ENCODE measurements at places on chromosomes 12 and 14.

- no peak for DNase-seq
Measured at GRCh38 chr12:4584281-4584680, 22.3 kb downstream of the DYRK4 start.

DNA sequence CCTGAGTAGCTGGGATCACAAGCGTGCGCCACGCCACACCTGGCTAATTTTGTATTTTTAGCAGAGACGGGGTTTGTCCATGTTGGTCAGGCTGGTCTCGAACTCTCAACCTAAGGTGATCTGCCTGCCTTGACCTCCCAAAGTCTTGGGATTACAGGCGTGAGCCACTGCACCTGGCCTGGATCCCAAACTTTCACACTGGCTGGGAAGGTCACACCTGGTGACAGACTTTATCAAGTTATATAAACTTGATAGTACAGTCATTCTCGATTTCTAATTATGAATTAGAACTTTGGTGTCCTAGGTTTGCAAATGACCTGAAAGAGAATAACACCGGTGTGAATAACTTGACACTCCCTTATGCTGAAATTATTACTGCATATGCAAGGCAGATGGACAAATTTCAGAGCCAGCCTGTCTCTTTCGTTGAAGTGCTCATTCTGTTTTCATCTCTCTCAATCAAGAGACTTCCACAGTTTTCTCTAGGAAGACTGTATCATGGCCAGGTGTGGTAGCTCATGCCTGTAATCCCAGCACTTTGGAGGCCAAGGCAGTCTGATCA is 5.9 kb downstream of the PLBD1 start:
- no peak for DNase-seq

DNA sequence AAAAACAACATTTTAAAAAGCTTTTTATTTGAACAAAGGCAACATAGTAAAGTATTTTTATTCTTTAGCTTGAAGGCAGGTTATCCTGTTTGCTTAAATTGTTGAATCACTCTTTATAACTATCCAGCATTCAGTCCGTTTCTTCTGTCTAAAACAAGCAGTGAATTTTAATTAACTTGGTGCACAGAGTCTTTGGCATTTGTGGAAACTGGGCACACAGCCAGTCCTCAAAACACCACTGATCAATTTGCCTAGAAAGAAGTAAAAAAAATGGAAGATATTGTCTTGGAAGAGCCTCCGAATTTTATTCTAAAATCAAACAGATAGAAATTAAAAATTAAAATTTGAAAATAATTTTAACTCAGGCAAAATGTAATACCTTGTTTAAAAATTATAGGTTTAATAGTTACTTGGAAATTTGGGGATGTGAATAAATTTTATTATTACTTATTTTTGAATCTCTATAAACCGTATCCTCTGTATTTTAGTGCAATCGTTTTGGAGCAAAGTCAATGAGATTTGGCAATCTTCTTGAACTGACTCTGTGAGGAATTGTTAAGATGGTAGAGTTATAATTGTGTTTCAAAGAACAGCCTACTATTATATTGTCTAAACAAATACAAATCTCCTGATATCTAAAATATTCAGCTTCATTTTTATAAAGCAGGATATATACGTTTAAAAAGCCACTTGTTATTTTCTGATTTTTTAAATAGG is 927.0 kb downstream of the SLC16A7 start:
- no peak for DNase-seq

- DNase-seq = no peak
Measured at GRCh38 chr12:58148405-58148804, 207.0 kb downstream of the ATP23 start.

DNA sequence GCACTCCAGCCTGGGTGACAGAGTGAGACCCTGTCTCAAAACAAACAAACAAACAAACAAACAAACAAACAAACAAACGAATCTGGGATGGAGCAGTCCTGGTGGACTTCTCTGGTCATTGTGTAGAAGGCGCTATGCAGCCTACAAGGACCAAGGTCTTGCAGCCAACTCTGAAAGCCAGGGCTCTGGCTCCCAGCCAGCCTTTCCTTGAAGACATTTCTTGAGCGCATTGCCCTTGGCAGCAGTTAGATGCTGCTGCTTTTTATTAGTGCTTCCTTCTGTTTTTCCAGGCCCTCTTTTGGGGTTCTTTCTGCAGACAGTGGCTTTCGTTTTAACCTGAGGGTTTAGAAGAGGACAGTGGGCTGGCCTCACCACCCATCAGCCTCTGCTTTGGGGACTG is 20.2 kb downstream of the CCDC177 start:
- no peak for DNase-seq

DNA sequence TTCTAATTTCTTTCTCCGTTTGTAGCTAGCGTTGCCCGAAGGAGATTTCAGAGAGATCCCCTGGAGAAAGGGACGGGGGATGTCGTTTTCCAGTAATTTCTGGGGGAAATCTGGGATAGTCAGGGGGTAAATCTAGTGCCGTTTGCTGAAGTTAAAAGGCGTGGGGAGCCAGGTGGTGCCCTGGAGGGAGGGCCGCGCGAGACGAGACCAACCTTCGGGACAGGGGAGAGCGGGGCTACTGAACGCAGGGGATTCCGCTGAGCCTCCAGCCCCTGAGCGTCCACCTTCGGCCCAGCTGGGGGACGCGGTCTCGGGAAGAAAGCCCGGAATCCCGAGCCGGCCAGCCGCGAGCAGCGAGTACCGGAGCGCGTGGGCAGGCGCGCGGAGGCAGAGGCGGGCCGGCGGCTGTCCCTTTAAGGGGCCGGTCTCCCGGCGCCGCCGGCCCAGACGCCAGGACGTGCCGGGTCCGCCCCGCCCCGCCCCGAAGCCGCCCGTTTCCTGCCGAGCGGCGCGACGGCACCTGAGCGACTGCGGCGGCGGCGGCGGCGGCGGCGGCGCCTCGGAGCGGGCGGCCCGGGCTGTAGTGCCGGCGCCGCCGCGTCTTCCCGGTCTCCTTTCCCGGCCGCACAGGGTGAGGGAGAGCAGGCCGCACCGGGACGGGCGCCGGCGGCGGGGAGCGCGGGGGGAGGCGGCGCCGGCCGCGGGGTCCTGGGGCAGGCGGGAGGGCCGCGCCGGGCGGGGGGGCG is at the start of gene KTN1:
Gene KTN1, plus strand, starts transcription at position 484 of the 746 bp plus-strand sequence. CDS start 31,842 bp downstream, outside the sequence.
- peak; percentile 77 for DNase-seq

GRCh38 chr14:46686652-46687051 is 35.1 kb upstream of the RPL10L start:
- no peak for DNase-seq

DNA sequence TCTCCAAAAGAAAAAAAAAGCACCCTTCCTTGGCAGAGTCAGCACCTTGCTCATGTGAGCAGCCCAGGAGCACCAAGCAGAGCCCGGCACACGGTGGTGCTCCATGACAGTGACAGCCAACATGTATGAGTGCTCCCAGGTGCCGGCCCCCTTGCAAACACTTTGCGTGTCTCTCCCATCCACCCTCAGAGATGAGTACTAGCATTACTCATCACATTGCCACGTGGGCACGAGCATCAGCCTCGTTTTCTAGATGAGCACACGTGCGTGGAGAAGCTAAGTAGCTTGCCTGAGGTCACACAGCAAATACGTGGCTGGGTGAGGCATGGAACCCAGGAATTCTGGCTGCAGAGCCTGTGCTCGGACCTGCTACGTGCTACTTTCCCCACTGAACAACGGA is 177.9 kb upstream of the PRMT8 start:
- no peak for DNase-seq

- no peak for DNase-seq
Measured at GRCh38 chr12:104834607-104835006, 123.5 kb downstream of the SLC41A2 start.

DNA sequence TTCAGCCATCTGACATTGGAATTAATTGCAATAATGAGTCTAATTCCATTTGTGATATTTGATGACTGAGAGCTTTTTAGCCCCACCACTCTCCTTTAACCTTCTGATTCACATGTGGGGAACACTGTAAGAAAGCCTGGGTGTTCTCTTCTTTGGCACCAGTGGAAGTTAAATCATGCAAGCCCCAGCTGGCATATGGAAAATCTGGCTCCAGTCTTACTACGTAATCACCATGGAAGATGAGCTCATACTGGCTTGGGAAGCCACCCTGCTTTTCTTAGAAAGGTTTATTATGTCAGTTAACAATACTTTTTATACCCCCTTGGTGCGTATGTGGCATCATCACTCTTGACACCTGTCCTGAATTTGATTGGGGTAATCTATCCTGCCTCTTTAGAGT is 479.3 kb downstream of the SLC16A7 start:
- no peak for DNase-seq

DNA sequence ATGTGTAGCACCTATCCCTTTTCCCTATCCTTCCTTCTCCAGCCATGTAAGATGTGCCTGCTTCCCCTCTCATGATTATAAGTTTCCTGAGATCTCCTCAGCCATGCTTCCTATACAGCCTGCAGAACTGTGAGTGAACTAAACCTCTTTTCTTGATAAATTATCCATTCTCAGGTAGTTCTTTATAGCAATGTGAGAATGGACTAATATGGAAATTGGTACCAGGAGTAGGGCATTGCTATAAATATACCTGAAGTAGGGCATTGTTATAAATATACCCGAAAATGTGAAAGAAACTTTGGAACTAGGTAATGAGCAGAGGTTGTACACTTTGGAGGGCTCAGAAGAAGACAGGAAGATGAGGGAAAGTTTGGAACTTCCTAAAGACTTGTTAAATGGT is 48.9 kb downstream of the SDR9C7 start:
- no peak for DNase-seq

DNA sequence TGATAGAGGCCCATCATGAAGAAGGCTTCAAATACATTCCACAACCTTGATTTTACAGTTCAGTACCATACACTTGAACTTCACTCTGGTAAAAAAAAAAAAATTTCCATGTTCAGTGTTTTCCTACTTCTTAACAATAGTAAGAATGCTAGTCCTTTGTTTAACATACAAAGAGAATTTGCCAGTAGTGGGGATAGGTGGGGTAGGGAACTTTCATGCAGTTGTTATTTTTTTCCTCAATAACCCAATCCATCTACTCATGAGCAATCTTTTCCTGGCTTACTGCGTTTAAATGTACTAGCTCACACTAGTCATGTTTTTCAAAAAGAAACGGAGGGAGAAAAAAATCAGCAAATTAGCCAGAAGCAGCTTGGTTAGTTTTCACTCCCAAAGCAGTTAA is 206.1 kb downstream of the PRKD1 start:
- DNase-seq = no peak

DNA sequence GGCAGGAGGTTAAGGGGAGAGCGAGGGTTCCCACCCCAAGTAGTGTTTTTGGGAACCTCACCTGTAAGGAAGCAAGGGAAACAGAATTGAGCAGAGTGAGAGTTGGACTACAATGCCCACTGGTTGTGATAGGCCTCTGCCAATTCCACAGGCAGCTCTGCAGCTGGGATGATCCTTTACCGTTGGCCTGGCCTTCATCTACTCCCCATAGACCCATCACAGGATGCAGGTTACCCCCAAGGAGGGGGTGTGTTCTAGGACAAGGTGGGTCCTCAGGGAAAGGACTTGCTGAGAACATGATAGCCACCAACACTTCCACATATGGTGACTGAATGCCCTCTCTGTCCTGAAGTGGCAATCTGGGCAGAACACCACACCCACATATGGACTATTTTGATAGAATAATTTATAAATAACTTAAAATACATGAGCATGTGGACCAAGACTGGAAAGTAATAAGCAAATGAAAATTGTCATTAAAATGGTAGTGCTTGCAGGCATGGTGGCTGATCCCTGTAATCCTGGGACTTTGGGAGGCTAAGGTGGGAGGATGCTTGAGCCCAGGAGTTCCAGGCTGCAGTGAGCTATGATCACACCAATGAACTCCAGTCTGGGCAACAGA is 8.4 kb downstream of the PHLDA1 start:
- DNase-seq = no peak

DNA sequence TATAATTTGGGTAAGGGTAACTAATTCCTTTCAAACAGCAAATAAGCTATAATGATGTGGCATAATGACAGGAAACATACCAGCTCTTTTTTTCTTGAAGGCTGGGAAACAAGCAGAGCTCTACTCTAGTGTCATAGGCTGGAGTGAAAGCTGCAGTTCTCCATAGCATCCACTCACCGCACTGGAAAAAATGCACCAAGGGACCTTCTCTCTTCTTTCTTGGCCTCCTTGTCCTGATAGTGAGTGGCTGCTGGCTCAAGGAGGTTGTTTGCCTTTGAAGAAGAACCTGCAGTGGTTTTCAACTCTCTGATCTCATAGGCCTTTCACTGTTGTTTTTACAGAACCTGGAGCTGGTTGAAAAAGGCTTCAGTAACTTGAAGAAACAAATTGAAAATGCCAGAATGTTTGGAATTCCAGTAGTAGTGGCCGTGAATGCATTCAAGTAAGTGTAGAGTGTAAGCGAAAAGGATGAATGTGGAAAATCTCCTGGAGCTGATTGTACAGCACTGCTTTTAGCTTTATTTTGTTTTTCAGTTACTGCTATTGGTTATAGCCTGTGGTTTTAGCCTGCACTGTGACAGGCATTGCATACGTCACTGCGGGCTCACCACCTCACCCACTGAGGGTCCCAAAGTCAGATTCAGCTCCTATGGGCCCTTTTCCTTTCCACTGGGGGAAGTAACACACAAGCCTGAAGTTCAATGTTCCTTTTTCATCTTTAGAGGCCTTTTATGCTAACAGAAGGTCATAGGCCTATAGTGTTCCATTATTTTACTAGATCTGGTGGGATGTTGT is 17.2 kb upstream of the AKAP5 start:
- DNase-seq = no peak

- no peak for DNase-seq
Measured at GRCh38 chr12:57822392-57823130, 4.0 kb upstream of the AVIL start.

DNA sequence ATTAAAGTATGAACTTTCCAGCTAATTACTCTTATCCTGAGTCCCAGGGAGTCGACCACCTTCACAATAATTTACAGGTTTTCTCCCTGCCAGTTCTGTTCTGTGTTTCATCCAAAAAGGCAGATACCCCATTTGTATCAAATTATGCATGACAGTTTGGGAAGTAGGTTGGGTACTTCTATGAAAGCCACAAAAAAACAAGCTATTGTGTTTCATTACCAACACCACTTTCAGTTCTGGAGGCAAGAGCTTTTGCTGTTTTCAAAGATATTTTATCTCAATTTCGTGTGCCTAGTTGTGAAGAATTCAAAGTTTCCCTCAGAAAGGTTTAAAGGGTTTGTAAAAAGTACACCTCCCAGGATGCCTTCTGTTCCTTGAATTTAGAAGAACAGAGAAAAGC is 557.4 kb downstream of the FLRT2 start:
- no peak for DNase-seq

- DNase-seq = no peak
Measured at GRCh38 chr14:31941487-31941886, 135.6 kb upstream of the ARHGAP5 start.

GRCh38 chr12:69689638-69690037 is 9.5 kb downstream of the BEST3 start:
- DNase-seq = no peak

Data from memory B cell (primary cell).